ENCODE measurements at places on chromosomes 11 and 22.

DNA sequence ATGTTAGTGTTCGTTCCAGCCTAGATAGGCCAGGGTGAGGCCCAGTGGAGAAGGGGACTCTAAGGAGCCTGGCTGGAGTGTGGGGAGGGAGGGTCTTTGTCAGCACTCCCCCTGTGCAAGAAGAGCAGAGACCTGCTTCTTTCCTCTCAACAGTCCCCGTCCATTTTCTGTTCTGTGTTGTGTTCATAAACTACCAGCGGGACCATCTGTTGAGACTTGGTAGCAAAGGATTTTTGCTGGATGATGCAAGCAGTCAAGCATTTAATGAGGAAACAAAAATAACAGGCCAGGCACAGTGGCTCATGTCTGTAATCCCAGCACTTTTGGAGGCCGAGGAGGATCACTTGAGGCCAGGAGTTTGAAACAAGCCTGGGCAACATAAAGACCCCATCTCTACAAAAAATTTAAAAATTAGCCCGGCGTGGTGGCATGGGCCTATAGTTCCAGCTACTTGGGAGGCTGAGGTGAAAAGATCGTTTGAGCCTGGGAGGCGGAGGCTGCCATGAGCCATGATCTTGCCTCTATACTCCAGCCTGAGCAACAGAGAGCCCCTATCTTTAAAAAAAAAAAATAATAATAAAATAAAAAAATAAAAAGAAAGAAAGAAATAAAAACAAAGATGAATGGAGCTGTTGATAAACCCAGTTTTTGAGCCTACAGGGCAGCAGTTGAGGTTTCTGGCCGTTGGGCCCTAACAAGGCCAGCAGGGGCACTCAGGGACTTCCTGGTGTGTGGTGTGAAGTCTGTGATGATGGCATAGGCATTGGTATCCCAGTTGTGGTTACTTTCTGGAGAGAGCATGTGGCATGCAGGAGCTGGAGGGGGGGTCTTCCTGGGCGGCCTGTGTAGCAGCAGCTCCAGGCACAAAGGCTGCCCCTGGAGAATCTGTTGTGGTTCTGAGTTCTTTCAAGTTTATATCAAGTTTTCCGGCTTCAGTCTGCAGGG lies 1.7 kb upstream of the TXNRD2 start:
- DNase-seq, result peak; percentile 96

DNA sequence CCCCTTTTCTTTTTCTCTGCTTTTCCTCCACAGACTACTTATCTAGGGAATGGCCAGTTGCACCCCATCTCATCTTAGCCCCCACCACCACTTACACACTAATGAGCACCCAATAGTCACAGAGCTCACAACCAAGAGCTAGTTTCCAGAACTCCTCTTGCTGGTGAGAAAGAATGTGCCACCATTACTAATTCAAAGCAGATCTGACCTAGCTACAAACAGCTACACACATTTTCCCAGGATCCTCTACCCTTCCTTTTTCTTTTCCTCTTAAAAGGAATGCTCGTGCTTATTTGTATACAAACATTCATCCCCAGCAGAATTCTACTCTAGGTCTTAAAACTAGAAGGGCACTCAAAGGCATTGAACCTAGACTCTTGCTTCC lies 136.8 kb downstream of the CD44 start:
- no peak for DNase-seq

GRCh38 chr11:34427186-34427805 lies 11.4 kb upstream of the CAT start:
- peak; percentile 98 for DNase-seq

DNA sequence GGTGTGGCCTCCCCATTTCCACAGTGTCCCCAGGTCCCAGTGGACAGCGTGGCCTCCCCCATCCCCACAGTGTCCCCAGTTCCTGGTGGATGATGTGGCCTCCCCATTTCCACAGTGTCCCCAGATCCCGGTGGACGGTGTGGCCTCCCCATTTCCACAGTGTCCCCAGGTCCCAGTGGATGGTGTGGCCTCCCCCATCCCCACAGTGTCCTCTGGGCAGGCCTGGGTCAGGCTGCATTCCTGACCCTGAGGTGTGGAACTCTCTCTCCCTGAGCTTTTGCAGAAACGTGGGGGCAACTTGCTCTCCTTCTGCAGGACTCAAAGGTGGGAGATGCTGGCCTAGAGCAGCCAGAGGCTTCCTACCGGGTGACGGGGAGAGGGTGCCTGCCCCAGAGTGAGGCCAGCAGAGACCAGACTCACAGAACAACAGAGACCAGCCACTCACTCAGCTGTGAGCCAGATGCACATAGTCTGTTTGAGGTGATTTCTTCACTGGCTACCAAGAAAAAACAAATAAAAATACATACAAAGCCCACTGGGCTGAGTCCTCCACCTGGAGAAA lies 85.8 kb upstream of the FGF3 start:
- no peak for DNase-seq

GRCh38 chr11:79437278-79437980 lies 3.4 kb downstream of the TENM4 start:
- no peak for DNase-seq

GRCh38 chr11:108197351-108197750 lies 25.1 kb downstream of the NPAT start:
- DNase-seq, result no peak

GRCh38 chr22:50167689-50168489 lies 2.6 kb upstream of the PANX2 start:
- DNase-seq, result no peak

GRCh38 chr22:22397292-22397870 lies 111.2 kb downstream of the ZNF280B start:
- no peak for DNase-seq

GRCh38 chr11:119181677-119182412 lies 3.4 kb upstream of the NHERF4 start:
- no peak for DNase-seq

- DNase-seq, result no peak
These were observed 682.8 kb downstream of the TBC1D22A start for GRCh38 chr22:47445212-47445611.

GRCh38 chr11:89463266-89463780 lies 27.9 kb downstream of the NOX4 start:
- no peak for DNase-seq

GRCh38 chr11:12043959-12044791 lies 35.7 kb upstream of the DKK3 start:
- DNase-seq, result peak; percentile 70

DNA sequence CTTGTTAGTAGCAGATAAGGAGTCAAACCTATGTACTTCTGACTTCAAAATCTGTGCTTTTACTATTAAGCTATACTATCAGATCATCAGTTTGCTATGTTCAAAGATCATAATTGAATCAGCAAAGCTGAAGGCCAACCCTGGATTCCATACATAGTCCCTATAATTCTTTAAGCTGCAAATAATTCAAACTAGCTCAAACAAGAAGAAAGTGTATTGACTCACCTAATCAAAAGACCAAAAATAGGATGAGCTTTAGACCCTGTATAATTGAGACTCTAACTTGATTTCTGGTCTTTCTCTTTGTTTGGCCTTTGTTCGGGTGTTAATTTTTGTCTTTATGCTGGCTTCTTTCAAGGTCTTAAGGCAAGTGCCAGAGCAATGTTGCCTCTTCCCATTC lies 213.7 kb downstream of the CWF19L2 start:
- no peak for DNase-seq

DNA sequence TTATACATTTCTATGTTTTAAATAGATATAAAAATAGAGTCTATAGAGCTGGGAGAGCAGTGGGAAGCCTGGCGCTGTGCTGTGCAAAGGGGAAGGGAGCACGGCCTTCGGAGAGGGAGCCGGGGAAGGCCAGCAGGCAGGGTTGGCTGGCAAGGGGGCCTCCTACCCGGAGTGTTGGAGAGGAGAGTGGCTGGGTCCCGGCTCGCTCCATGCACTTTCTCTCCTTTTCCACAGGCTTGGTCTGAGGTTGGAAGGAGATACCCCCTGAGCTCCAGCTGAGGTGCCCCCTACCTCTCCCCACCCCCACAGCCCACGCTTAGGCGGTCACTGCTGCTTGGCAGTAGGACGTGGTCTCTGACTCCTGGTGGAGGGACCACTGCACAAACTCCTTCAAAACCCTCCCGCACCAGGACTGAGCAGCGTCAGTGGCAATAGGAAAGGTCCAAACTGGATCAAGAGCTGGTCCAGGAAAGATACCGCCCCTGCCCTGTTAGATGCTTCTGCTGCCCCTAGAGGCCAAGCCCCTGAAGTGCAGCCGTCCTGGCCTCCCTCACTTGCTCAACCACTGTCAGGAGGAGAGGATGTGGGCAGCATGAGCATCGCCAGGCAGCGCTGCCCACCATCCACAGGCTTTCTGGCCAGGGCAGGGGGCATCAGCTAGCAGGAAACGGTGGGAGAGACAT lies 52.9 kb downstream of the SYT13 start:
- peak; percentile 65 for DNase-seq

DNA sequence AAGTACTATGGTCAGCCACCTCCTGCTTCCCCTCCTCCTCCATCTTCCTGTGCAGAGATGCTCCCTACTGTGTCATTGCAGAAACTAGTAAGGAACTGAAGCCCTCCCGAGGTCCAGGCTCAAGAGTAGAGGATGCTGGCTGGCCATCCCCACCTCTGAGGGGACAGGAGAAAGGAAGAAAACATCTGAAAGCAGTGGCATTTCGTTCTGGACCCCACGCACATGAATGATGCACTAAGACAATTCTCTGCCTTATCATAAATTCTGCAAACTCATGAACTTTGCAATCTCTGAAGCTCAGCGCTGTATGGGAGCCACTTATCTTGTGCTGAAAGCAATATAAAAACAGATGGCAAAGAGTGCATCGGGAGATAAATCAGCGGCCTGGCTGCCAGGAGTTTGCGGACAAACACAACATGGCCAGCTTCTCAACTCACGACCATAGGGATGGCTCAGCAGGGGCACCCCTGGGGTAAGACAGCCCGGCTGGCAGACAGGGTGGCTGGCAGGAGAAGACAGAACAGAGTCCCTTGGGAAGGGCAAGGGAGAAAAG lies 306.4 kb downstream of the NXPE2 start:
- DNase-seq, result no peak

DNA sequence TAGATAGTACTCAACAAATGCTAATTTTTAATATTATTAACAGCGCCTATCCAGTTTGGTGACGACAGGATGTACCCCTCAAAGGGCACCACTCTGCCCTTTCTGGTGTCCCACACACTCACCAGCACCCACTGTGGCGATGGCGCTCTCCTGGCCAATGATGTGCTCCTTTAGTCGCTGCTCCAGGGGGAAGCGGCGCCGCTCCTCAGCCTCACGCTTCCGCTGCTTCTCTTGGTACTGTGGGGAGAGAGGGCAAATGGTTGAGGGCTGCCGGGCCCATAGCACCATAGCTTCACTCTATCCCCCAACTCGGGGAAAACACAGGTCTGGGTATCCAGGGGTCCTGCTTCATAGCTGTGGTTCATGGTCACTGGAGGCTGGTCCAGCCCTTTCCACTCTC lies 73.0 kb upstream of the PHOX2A start:
- no peak for DNase-seq

DNA sequence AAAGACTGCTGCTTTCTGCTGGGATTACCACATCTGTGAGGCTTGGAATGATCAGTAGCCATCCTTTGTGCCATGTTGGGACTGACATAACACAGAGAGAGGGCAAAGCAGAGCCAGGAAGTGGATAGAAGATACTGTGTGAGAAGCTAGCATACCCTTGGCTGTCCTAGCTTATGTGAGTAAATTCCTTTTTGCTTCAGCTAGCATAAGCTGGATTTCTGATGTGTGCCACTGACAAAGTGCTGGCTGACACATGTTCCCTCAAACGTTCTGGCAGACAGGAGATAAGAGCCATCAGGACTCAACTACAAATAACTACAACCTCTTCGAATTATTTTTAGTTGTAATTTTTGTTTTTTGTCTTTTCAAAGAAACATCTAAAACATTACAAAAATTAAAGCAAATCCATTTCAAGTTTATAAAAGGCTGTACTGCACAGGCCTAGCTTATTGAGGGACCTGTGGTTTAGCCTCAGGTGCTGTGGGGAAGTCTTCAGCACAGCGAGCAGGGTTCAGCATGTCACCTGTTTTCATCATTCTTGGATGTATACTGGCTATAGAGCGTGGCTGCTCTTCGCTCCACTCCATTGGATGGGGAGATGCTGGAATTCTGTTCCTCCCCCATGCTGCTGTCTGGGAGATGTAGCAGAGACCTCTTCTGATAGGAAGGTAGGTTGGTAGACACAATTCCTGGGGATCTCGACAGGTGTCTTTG lies 120.9 kb downstream of the SWAP70 start:
- no peak for DNase-seq

DNA sequence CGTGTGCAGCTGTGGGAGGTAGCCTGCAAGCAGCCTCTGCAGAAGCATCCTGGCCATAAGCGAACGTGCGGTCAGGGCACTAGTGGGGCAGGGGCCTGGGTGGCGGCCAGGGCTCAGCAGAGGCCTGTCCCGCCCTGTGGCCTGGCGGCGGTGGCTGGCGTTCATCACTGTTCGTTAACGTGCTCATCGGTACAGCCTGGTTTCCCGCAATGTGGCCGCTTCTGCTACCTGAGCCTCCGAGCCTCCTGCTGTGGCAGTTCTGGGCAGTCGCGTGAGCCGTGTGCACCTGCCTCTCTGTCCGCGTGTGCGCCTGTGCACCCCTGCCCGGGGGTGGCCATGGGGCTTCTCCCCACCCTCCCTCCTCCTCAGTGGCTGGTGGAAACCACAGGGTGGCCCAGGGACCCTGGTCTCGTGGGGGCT lies 117.9 kb downstream of the KCNQ1OT1 start:
- no peak for DNase-seq

GRCh38 chr11:131687291-131688047 lies 317.1 kb downstream of the NTM start:
- no peak for DNase-seq

- no peak for DNase-seq
These were observed 3.1 kb upstream of the CATSPERZ start for GRCh38 chr11:64296830-64297698.

GRCh38 chr11:96038046-96038445 lies 114.1 kb upstream of the MTMR2 start:
- no peak for DNase-seq

GRCh38 chr11:17760102-17761029 lies 25.8 kb downstream of the KCNC1 start:
- peak; percentile 64 for DNase-seq
